ENCODE measurements at places on chromosomes 13 and 19.

- DNase-seq = no peak
These were observed 226.6 kb downstream of the ATP8A2 start for GRCh38 chr13:25598421-25598820.

GRCh38 chr13:66774046-66774445, 456.1 kb downstream of the PCDH9 start:
- no peak for DNase-seq

DNA sequence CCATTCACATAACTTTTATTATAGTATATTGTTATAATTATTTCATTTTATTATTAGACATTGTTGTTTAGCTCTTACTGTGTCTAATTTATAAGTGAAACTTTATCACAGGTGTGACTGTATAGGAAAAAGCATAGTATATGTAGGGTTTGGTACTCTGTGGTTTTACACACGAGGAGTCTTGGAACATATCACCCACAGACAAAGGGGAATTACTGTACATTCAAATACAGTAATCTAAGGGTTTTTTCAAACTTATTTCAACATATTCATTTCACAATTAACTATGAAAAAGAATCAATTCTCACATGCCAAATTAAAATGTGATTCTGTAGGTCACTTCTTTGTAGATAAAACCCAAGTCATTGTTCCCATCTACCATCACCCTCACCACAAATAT, 46.0 kb downstream of the RBM26 start:
- DNase-seq = no peak

DNA sequence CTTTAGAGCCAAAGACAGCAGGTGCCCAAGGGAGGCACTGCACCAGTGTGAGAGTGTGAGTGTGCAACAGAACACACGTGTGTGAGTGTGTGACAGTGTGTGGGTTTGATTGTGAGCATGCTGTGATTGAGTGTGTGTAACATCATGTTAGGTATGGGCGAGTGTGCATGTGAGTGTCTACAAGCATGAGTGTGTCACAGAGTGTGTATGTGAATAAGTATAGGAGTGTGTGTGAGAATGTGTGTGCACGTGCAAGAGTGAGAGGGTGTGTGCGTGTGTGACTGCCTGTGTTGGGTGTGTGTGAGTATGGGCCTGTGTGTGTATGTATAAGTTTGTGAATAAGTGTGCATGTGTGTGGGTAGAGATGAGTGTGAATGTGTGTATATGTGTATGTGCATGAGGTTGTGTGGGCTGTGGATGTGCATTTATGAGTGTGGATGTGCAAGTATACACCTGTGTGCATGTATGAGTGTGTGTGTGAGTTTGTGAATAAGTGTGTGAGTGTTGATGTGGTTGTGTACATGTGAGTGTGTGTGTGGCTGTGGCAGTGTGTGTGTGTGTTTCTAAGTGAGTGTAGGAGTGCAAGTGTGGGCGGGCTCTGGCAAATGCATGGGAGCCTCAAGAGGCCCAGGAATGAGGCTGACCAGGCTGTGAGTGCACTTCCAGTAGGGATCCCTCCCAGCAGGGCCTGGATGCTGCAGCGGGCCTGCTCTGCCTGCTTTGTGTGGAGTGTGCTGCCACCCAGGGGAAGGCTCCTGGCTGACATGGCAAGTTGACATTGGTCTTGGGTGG, 198.4 kb downstream of the COL4A1 start:
- peak; percentile 93 for DNase-seq

GRCh38 chr13:92849381-92849780, 377.2 kb upstream of the GPC6 start:
- DNase-seq = no peak

GRCh38 chr13:33285420-33286124, at the start of gene STARD13:
Gene STARD13, minus strand, starts transcription at chr13:33285755. Its CDS starts 117 bp downstream, at chr13:33285638.
- DNase-seq = peak; percentile 98

DNA sequence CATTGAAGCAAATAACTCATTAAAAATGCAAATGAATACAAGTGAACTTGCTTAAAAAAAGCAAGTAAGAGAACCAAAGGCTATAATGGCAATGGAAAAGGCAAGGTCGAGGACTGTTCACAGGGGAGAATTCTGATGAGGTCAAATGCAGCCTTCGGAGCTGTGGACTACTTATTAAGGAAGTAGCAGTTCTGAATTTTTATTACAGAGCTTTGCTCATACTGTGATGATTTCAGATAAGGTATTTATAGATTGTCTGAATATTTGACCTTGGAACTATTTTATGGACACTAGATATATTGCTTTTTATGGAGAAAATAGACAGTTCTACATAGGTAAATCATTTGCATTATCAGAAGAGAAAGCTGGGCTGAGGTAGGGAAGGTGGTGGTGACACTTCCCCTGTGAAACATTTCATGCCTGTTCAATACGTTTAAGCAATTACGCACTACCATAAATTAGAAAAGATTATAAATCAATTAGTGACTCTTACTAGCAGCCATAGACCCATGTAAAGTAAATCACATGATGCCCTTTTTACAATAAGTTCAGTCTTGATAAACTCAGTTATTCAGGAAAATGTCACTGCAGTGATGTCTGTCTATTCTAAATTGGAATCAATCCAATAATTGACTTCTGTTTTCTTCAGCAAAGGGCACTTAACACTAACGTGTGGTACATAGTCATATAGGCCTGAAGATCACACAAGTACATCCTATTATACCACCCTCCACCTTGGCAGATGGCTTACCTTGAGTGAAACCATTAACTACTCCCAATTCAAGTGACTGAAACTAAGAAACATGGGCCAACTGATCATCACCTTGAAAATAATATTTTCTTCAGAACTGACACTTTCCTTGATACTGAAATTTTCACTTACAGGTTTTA, 260.0 kb downstream of the KLF12 start:
- DNase-seq = no peak

GRCh38 chr19:47471733-47472457, at the start of gene SLC8A2:
Gene SLC8A2, minus strand, starts transcription at chr19:47471893. Its CDS starts 5,490 bp downstream, at chr19:47466403.
- DNase-seq = peak; percentile 93

GRCh38 chr19:6822311-6822670, 49.8 kb downstream of the VAV1 start:
- DNase-seq = no peak

- DNase-seq = no peak
These were observed 256.9 kb downstream of the ZNF536 start for GRCh38 chr19:30629086-30629485.

DNA sequence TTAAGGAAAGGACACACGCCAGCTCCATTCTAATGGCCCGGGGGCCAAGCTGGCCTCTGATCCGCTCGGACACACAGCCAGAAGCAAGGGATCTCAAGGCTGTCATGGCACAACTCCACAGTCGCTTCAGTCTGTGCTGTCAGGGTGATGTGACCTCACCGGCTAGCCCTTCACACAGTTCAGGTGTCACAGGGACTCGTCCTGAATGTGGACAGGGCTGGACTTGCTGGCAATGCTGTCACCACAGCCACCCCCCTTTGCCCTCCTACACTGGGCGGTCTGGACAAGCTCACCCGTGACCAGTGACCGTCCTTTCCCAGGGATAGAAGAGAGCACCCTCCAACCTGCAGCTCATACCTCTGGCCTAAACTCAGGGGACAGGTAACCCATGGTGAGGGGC, 15.2 kb downstream of the SUGP1 start:
- no peak for DNase-seq

DNA sequence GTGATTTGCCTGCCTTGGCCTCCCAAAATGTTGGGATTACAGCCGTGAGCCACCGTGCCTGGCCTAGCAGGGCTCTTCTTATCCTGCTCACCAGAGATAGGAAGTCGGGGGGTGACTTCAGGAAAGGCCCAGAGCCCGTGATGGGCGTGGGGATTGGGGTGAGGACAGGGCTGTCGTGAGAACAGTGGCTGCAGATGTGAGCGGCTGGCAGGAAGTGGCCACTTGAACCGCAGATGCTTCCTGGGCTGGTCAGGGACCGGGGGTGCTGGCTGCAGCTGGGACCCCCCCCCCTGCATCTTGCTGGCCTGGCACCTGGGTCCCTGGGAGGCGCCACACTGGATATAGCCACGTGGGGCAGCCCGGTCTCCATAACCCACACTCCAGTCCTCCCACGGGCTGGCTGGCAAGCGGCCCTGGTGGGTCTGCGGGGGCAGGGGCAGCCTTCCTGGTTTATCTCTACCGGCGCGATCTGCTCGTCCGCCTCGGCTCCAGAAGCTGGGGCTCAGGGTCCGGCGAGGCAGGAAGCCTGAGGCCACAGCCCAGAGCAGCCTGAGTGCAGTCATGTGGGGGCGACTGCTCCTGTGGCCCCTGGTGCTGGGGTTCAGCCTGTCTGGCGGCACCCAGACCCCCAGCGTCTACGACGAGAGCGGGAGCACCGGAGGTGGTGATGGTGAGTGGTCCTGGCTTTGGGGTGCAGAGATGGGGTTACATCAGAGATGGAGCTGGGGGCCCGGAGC, at the start of gene F2RL3:
TSS of gene F2RL3 (plus strand) at position 371 of the 737 bp plus-strand sequence. CDS start at position 562, 191 bp downstream.
- DNase-seq = peak; percentile 81

GRCh38 chr13:110856942-110857835, 57.7 kb downstream of the ANKRD10 start:
- no peak for DNase-seq

- peak; percentile 92 for DNase-seq
These were observed at the start of gene ARID3A for GRCh38 chr19:925526-926322. Gene ARID3A, plus strand, starts transcription at chr19:926035. Its CDS starts 3,494 bp downstream, at chr19:929529.

GRCh38 chr13:32299893-32300292, 15.3 kb downstream of the ZAR1L start:
- no peak for DNase-seq

- no peak for DNase-seq
These were observed 4.2 kb downstream of the NRTN start for GRCh38 chr19:5809053-5809452.

- DNase-seq = no peak
These were observed 379.2 kb upstream of the MIR17HG start for GRCh38 chr13:90968166-90968904.

GRCh38 chr19:39223703-39224279, 19.7 kb upstream of the SYCN start:
- no peak for DNase-seq

- no peak for DNase-seq
These were observed 139.2 kb downstream of the SLITRK5 start for GRCh38 chr13:87810391-87810801.

GRCh38 chr13:110989331-110989730, 74.5 kb upstream of the ANKRD10 start:
- DNase-seq = no peak

- no peak for DNase-seq
These were observed 2.4 kb upstream of the FLT1 start for GRCh38 chr13:28497143-28497876.

DNA sequence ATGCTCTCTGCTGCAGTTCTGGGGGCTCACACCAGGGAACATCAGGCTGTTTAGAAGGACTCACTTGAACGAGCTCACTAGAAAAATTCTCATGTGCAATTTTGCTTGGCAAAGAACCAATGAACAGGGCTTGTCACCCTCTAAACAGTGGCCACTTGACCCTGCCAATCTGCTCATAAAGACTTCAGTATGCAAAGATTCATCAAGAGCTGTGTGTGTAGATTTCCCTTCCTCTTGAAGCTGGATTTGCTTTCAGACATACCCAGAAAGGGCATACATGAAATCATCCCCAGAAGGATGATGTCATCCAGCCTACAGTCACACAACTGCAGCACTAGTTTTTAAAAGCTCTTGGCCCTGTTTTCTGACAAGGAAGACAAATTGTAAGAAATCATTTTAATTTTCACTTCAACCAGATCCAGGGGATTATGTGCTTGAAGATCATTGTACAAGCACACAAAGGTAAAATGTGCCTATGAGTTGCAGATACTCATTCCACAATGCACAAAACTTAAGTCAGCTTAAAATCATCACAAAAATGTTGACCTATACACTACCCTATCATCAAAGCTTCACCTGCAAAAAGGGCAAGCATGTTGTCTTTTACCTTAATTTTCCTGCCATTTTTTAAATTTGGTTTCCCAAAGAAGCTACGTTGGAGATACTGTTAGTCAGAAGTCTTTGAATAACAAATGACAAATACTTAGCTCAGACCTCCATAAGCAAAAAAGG, 5.2 kb upstream of the STK24 start:
- no peak for DNase-seq

DNA sequence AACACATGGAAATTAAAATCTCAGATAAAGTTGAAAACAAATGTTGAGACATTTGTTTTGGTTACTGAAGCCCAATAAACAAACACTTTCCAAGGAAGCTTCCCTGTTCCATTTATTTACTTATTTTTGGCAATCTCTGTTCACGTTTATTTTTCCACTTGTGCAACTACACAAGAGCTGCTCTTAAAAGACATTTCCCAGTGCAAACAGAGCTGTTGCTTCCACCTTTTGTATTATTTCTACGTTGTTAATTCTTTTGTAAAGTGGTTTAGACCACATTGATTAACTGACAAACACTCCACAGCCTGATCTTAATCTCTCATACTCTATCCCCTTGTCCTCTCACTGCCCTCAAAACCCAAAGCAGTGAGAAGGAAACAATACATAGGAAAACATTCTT, 757.6 kb downstream of the LIG4 start:
- no peak for DNase-seq

GRCh38 chr19:44623626-44624025, 10.3 kb downstream of the IGSF23 start:
- no peak for DNase-seq

DNA sequence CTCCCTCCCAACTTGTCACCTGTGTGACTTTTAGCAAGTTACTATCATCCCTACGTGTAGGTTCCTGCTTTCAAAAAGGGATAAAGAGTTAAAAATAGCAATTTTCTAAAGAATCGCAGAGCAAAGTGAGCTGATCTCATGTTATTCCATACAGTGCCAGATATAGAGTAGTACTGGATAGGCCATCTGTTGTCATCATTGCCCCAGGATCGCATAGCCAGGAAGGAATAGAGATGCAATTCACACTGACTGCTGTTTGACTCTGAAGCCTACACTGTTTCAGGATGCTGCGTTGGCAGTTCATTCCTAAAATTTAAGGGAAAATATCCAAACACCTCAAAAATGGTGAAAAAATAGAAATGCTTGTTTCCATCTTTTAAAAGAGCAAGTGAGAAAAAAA, 138.9 kb downstream of the SHISA2 start:
- DNase-seq = no peak

Measured in sigmoid colon (tissue), 7 donors.